ENCODE measurements at places on chromosomes 12 and 14.

GRCh38 chr12:13277293-13277692 is 80.8 kb downstream of the EMP1 start:
- no peak for DNase-seq

GRCh38 chr14:91580876-91581577 is 70.9 kb upstream of the PPP4R3A start:
- DNase-seq, result no peak

GRCh38 chr12:96570579-96570978 is 81.2 kb downstream of the CFAP54 start:
- DNase-seq, result no peak

DNA sequence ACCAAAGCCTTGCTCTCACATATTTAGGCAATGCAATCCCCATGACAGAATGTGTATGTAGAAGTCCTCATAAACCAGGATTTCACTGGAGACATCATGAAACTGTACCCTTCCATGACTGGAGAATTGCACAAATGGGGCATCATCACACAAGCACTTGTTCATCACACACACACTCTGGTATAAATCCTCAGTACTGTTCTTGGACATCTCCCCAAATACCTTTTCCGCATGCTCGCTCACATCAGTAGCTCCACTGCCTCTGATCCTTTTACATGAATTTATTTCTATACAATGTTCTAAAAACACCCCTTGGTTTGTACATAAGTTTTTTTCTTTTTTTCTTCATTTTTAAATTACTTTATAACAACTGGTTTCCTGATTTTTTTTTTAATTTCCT is 3.3 kb upstream of the ING4 start:
- no peak for DNase-seq

GRCh38 chr12:103499571-103499970 is 3.8 kb upstream of the C12orf42 start:
- no peak for DNase-seq

GRCh38 chr12:68287106-68287505 is 33.7 kb upstream of the IL22 start:
- DNase-seq, result no peak

- no peak for DNase-seq
Measured at GRCh38 chr12:82872088-82872487, 185.4 kb downstream of the TMTC2 start.

- DNase-seq, result no peak
Measured at GRCh38 chr12:16919551-16919950, 313.6 kb upstream of the LMO3 start.

DNA sequence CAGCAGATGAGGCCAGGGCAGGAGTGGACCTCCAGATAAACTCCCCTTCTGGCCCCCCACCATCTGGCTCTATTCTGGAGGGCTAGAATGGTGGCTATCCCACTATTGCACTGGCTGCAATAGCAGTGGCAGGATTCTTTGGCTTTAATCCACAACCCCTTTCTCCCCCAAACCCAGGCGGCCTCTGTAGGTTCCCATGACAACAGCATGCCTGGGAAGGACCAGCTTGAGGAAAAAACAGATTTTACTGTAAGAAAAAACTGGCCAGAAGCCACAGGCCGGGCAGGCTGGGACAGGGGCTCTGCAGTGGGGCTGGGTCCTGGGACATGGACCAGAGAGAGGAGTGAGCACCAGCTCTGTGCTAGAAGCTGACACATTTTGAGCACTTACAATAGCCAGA is 13.6 kb upstream of the ACVR1B start:
- DNase-seq, result no peak

- peak; percentile 20 for DNase-seq
Measured at GRCh38 chr12:121581686-121582429, 1.0 kb upstream of the KDM2B start.

DNA sequence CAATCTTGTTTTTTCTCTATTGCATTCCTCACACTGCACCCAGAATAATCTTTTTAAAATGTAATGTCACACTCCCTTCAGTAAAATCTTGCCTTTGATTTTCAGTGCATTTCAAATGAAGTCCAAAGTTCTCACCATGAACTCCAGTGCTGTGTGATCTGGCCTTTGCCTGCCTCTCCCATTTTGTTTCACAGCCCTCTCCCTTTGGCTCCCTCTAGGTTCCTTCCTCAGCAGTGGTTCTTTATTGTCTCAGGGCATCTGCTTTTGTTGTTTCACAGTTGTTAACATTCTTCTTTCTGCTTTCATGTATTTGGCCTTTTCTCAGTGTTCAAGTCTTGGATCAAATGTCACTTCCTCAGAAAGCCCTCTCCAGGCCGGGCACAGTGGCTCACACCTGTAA is 84.5 kb upstream of the AMN1 start:
- DNase-seq, result no peak

- DNase-seq, result no peak
Measured at GRCh38 chr12:30985814-30986452, 59.4 kb downstream of the TSPAN11 start.

GRCh38 chr14:53715193-53715721 is 241.4 kb downstream of the BMP4 start:
- no peak for DNase-seq

DNA sequence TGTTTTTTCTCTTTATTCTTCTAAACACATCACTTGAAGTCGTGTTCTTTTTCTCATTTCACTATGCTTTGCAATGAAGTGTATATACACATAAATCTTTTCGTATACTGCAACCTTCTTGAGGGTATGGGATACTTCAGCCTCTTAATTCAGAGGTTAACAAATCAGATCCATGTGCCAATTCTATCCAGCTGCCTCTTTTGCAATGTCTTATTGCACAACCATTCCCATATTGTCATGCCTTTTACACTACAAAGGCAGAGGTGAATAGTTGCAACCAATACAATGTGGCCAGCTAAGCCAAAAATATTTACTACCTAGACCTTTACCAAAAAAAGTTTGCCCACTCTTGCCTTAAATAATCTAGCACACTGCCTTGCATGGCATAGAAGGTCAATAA is 224.5 kb upstream of the FOXG1 start:
- DNase-seq, result no peak

GRCh38 chr12:111773801-111774551 is 7.2 kb downstream of the ALDH2 start:
- no peak for DNase-seq

DNA sequence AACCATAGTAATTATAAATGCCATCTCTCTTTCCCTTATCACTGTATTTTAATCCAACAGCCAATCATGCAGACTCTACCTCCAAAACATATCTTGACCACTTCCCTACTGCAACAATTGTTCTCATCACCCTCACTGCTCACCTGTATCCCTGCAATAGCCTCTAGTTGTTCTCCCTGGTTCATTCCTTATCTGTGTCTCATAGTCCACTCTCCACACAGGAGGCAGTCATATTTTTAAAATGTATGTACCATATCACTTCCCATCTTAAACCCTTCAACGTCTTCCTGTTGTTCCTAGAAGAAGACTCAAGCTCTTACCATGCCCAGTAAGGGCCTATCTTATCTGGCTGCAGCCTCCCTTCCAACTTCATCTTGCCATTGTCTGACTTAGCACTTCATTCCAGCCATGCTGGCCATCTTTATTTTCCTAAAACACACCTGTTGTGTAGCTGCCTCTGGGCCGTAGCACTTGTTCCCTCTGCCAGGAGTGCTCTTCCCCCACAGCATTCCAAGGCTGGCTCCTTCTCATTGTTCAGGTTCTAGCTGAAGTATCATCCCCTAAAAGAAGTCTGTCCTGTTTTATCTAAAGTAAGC is 27.8 kb upstream of the BHLHE41 start:
- no peak for DNase-seq

GRCh38 chr12:102913453-102914226 is 3.4 kb downstream of the PAH start:
- DNase-seq, result no peak

DNA sequence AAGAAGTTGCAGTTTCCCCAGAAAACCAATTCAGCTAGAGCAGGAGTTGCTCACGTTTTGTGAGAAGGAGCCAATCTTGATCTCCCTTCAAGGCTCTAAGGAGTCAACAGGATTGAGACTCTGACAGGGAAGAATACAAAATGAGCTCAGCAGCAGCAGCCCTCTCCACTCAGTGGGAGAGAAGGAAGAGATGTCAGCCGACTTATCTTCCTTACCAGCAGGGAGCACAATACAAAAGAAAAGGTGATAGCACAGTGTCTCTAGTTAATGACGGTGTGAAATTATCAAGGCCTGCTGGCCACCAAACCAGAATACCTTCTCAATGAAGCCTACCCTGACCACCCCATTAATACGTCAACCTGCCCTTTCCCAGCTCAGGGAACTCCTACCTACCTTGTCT is 223.6 kb upstream of the TMPO start:
- DNase-seq, result no peak

DNA sequence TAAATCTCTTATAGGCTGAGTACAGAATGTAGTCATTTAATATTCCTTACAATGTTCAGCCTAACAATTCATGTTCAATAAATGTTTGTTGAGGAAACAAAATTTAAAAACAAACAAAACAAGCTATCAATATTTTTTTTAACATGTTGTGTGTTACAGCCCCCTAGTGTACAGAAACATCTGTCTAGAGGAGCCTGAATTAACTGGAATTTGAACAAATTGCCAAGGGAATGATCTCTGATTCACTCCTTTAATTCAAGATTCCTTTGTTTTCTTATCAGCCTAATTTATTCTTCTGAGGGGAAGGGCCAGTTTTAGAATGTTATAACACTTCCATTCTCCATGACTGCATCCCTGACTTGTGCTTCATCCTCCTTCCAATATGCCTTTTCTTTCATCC is 127.2 kb downstream of the CMAS start:
- no peak for DNase-seq

DNA sequence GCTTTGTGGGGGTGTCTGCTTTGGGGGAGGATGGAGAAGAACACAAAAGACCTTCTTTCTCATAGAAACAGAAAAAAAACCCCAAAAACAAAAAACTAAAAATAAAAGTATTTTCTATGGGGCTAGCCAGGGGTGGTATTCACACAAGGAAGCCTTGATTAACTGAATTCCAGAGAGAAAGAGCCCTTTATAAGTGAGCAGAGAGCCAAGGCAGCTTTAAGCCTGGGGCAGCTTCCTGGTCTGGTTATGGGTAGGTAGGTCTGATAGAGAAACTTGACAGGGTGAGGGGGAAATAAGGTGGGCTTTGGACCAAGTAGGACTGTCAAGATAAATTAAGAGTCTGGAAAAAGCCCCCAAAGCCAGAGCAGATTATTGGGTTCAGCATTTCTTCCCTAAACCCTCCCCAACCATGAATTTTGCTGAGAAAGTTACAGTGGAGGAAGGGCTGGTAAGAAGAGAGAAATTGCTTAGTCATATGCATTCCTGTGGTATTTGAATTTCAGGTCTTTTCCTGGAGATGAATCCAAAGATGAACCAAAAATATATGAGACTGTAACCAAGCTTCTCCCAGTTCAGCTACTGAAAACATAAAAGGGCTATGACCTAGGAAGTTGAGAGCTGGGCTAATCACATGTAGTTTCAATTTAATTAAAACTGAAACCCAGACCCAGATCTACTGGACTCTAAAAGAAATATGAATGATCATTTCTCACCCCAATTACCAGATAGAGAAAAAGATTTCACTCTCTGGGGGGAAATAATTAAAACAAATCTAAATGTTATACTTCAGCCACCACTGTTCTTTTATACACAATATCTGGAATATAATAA is 144.8 kb downstream of the TBC1D30 start:
- DNase-seq, result no peak

DNA sequence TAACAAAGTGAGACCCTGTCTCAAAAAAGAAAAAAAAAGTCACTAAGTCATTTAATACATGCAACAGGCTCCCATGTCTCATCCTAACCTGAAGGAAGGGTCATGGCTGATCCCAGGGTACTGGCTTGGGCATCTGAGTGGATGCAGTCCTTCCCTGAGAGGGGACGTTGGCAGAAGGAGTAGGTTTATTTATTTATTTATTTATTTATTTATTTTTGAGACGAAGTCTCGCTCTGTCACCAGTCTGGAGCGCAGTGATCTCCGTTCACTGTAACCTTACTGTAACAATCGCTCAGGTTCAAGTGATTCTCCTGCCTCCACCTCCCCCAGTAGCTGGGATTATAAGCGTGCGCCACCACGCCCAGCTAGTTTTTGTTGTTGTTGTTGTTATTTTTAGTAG is 7.2 kb upstream of the CALCOCO1 start:
- no peak for DNase-seq

DNA sequence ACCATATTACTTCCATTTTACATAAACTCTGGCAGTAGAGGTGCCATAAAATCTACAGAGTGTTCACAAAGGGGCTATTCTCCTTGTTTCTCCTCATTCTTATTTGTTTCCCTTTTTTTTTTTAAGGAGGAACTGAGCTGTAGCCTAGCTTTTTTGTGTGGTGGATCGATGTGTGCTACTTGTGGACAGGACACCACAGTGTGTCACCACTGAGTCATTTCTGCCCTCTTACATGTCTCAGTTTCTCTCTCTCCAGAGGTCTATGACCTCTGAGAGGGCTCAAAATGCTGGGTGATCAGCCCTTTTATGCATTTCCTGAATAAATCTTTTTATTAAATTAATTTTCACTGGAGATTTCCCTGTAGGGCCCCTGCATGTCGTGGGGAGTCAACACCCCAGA is 370.2 kb downstream of the ADGRD1 start:
- no peak for DNase-seq

DNA sequence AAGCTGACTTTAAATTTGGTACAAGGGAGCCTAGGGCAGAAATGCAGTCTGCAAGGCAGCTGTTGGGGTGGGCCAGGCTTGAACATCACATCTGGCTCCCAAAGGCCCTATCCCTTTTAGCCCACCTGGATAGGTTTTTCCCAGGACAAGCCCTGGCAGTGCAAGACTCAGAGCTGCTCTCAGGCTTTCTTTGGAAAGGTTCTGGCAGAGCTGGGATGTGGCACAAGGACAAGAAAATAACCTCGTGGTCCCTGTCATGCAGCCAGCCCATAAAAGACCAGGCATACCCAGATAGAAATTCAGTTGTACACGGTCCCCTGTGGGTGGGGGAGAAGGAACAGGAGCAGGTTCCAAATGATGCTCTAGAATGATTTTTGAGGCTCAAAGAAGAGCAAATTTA is 206.9 kb downstream of the TTC7B start:
- DNase-seq, result no peak

DNA sequence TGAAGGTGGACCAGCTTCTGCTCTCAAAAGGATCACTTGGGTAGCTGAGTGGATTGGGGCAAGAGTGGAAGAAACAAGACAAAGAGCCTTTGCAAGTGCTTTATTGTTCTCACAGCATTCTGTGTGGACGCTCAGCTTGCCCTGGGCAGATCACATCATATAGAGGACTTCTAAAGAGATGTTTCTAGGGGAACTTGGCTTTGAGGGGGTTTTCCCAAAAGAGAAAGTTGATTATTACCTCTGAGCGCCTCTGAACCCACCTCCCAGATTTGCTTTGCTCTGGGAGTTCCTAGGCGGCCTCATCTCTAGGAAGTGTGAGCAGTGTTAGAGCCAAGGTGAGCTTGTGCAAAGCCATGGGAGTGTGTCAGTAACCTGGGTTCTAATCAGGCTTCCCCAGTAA is 81.7 kb downstream of the RIN3 start:
- DNase-seq, result no peak

DNA sequence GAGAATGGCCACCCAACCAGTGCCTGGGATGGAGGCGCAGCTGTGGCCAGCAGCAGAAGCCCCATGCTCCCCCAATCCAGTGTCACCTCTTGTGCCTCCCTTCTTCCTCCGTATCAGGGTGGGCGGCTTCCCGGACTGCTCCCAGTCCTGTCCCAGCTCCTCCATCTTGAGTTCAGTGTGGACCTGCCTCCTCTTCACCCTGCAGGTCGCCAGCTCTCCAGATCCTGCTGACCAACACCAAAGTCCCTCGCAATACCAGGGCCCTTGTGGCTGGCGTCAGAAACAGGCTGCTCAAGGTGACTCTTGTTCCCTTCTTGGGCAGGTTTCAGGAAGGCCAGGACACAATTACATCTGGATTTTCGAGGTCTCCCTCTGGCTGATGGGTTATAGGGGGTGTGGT is 17.0 kb downstream of the MVK start:
- no peak for DNase-seq
